Anterior cingulate cortex (tissue), 58 donors: ENCODE measurements at places on chromosomes 5 and 9.

DNA sequence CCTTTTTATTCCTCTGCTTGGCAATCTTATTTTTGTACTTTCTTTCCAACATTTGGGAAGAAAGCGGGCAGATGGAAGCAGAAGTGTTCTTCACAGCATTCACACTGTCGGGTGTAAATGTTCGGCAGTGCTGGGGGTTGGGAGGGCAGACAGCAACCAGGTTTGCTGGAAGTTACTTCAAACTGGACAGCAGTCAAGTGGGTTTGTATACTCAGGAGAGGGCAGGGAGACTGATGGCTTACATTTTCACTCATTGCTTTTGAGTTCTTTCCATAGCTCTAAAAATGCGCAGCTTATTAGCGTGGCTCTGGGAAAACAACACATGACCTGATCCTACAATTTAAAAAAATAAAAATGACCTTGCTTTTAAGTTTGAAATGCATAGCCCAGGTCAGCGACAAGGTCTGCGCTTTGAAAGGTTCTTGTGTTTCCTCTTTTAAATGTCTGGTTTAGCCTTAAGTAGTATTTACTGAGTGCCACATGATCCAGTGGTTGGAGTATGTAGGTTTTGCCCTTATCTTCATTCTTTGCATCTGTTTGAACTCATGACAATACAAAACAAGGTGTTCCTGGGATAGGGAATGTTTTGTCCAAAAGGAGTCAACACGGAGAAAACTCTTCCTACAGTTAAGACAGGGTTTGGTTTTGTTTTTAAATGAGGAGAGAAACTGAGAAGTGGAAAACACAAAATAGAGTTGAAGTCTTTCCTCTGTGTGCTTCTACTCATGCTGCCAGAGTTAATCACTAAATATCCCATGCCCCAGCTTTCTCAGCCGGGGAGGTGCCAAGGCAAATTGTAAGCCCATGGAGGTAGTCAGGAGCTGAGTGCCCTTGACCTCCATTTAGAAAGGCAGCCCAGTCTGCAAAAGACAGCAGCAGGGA is 132.7 kb upstream of the DMRT1 start:
- DNase-seq = no peak

GRCh38 chr9:96430377-96430776 is 12.2 kb upstream of the ZNF367 start:
- DNase-seq = no peak

GRCh38 chr5:66987126-66987525 is 209.5 kb downstream of the CD180 start:
- DNase-seq = no peak

DNA sequence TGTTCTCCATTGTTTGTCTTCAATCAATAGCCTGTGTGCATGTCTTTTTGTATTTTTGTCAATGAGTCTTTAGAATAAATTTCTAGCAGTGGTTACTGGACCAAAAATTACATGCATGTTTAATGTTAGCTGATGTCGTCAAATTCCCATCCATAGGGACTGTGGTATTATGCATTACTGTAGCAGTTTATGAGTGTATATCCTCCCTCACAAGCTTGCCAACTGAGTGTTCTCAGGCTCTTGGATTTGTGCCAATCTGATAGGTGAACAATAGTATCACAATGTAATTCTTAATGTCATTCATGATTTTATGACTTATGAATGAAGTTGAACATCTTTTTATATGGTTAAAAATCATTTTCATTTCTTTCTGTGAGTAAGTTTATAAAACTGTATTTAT is 13.0 kb downstream of the SNX24 start:
- no peak for DNase-seq

DNA sequence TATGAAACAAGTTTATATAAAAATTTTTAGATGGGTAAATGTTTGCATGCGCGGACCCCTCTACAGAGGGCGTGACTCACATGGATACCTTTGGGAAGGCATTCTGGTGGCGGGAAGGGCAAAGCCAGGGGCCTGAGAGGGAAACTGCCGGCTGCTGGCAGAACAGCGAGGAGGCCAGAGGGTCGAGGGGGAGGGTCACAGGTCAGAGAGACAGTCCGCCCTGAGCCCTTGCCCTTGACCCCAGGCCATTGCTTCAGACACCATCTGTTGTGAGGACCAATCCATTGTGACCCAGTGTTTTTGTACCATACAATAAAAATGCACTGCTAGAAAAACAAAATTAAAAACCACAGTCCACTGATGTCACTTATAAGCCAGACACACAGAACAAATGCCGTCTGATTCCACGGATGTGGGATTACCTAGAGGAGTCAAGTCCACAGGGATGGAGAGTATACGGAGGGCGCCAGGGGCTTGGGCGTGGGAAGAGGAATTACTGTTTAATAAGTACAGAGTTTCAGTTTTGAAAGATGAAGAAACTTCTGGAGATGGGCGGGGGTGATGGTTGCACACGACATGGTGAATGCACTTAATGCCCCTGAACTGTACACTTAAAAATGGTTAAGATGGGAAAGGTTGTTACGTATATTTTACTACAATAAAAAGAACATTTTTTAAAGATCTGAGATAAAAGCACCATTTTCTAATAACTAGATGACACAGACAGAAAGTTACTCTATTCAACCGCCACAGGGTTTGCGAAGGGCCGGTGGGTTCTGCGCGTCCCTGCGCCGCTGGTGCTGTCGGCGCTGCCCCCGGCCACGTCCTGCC is 12.0 kb downstream of the BTNL9 start:
- DNase-seq = no peak

DNA sequence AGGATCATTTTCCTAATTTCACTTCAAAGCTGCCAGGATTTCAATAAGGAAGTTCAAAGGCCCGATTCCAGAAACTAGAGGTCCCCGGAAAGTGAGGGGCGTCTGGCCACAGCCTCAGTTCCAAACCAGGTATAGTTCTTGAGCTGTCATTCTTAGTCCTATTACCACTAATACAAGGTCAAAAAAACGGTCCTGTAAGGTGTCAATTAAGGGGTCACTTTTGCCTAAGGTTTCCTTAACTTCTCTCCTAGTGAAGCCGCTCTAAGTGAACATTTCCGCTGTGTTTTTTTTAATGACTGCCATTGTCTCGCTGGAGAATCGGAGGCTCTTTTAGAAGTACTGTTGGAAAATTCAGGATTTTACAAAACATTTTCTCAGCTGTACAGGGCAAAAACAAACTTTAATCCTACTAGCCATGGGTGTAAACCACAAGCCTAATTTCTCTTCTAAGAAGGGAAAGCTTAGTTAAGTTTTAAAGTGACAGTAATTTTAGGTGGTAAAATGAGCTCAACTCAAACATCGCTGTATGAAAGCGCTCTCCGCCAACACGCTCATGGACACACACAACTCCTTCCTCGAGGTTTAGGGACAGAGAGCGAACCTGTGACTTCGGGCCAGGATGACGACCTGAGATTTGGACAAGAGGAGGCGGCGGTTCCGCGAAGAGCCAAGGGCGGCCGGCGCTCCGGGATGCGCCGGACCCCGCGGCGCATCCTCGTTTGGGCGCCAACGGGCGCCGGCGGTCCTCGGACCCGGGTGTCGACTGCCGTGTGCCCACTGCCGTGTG is 76.7 kb upstream of the IFNE start:
- DNase-seq = no peak

- DNase-seq = no peak
These were observed 24.5 kb downstream of the TICAM2 start for GRCh38 chr5:115577741-115578140.

DNA sequence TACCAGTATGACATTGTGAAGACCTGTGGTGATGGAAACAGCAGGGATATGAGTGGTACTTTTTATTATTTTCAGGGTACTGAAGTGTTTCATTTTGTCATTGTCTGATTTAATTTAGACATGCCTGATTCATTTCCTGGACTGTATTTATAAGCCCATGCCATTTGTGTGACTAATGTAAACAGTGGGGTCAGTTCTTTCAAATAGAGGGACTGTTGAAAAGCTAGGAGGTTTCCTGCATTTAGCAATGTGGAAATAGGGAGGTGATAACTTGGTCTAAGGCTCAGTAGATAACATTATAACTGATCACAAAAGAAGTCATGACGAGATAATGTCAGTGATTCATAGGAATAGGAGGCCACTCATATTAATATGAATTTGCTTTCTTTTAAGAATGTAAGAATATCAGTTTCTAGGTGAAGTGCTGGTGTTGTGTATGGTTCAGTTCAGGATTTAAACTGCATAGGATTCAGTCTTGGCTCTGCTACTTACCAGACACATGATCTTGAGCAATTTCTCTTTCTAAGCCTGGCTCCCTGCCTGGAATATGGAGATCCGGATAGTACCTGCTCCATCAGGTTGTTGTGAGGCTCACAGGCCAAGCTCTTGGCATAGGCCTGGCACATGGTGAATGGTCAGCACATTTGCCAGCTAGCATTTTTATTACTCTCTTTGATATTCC is 7.5 kb downstream of the RASGRF2 start:
- no peak for DNase-seq

- no peak for DNase-seq
These were observed 22.0 kb upstream of the TGFBI start for GRCh38 chr5:136006761-136007251.

DNA sequence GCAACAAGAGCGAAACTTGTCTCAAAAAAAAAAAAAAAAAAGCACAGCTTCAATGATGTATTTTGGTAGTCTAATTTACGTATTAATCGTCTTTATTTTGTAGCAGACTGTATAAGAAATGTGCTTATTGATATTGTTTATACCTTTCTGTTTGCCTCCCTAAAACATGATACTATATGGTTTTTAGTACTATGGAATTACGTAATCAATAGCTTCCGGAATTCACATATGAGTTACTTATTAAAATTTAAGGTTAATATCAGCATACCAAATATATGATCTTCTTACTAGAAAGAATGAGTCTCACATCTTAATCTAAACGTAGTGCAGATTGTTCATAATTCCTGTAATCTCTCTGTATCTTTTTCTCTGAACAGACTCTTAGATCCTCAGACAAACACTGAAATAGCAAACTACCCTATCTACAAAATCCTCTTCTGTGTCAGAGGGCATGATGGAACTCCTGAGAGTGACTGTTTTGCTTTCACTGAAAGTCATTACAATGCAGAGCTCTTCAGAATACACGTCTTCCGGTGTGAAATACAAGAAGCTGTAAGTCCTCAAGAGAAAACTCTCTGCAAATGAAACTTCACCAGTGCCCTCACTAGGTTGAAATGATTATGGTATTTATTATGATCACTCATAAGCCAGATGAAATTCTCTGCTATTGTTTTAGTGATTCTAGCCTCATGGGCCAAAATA is 44.4 kb upstream of the GPR21 start:
- DNase-seq = no peak

DNA sequence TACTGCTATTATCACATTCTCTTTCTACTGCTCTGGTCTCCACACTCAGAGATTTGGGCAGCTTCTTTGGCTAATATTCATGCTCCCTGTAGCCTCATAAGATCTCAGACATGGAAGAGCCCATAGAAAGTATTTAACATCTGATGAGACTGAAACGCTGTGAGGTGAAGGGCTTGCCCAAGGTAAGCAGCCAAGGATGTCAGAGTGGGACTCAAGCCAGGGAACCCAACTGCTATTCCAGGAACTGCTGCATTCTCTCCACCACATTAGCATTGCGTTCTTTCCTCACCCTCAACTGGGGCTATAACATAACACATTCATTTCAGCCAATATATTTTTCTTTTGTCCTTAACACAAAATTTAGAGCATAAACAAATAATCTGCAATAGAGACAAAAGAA is 3.8 kb downstream of the ADRB2 start:
- no peak for DNase-seq

DNA sequence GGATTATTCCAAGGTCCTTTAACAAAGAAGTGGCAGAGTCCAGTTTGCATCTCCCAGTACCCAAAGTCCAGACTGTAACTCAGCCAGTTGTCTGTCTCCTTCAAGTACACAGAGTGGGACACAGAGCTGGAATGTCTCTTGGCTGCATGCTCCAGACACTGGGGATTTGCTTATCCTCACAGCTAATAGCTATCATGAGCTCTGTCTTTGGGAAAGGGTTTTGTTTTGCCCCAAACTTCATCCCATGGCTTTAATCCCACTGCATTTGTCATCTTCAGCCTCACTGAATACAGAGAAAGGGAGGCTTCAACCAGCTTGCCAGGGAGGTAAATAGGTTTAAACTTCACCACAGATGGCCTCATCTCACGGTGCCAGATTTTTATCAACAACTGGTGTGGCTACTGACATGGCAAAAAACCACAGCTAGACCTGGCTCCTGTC is 412.2 kb upstream of the SLC24A2 start:
- DNase-seq = no peak

DNA sequence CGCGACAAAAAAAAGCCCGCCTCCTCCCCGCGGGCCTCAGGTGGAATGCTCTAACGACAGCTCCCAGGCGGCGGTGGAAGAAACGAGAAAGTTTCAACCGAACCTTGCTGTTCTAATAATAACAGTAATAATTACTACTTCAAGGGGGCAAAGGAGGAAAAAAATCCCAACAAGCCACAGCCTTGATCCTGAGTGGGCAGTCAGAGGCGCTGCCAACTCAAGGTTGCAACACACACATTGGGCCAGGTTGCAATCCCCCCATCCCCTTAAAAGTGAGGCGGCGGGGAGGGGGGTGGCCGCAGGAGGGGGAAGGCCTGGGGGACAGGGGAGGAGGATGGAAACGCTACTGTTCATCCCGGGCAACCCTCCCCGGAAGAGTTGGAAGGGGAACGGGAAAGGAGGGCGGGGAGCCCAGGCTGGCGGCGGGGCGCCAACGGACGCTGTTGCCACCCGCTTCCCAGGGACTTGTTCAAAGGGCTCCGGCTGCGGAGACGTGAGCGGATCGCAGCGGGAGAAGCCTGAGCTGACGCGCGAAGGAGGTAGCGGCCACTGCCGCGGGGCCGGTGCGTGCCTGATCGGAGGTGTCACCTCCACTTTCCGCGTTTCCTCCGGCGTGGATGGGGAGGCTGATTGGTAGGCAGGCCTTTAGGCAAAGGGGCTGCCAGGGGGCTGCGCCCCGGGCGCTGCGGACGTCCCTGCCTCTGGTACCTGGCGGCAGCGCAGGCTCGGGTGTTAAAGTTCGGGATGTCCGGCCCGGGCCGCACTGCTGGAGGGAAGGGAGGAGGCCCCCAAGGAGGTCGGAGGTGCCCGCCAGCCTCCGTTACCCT is 647 bp downstream of the SMARCA2 start:
- DNase-seq = peak; percentile 44
